ENCODE measurements at places on chromosomes 1 and 21. TPM values are rescaled to one million over a fixed set of nuclear protein-coding genes. Genes with fewer than 3 reads are reported as not detected.

FAM177B gene
- polyA plus RNA-seq = not detected

DNA sequence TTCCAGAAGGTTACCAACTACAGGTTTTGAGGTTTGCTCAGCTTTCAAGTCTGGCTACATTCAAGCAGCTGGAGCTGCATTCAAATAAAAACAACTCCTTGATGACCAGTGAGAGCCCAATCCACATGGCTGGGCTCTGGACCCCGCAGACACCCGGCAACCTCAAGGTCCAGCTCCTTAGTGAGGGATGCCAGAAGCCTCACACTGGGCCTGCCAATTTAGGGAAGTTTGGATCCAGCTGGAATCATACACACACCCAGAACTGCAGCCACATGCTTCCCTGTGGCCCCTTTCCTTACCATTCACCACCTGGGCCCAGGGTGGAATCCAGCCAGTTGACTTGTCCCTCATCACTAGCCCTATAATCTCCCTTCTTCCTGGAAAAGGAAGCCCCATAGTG, 123.7 kb downstream of the UBE2U start:
- H3K4me3 ChIP-seq = no peak overlapping the region
- peaks cover 4% of the 10 kb centered on the region for H3K27me3 ChIP-seq
- no peaks in the 10 kb centered on the region for H3K4me1 ChIP-seq
- H3K36me3 ChIP-seq = no peaks in the 10 kb centered on the region
- no peak overlapping the region for H3K27ac ChIP-seq

DNA sequence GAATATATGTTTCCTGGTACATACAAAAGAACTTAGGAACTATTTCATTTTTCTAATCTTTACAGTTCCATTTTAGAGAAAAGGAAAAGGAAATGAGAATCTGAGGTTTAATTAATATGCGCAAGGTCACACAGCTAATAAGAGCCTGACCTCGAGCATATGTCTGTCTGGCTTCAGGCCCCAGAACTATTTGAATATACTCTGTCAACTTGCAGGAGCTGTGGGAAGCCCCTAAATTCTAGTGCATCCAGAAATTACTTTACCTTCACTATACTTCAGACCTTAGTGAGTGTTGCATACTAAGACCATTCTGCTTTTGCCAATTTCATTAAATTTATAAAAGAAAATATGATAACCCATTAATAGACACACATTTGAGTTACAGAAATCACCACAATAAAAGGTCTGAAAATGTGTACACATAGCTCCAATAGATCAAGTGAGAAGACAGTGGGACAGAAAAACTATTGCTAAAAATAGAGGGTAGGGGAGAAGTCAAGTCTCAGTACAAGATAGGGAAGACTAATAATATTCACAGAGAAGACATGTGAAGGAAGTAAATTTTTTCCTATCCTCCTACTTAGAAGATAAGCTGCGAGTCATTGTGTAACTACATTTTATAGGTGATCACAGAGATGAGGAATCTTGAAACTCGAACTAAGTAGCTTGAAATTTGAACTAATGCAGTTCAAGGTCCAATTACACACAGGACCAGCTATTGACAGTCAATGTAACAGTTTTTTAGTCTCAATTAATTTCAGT, 3.8 kb downstream of the RGS13 start:
- no peak overlapping the region for H3K27ac ChIP-seq
- no peak for DNase-seq
- no peak overlapping the region for H3K4me3 ChIP-seq
- H3K27me3 ChIP-seq = no peaks in the 10 kb centered on the region

FCRLB gene
- polyA plus RNA-seq = 0.98 TPM

DNA sequence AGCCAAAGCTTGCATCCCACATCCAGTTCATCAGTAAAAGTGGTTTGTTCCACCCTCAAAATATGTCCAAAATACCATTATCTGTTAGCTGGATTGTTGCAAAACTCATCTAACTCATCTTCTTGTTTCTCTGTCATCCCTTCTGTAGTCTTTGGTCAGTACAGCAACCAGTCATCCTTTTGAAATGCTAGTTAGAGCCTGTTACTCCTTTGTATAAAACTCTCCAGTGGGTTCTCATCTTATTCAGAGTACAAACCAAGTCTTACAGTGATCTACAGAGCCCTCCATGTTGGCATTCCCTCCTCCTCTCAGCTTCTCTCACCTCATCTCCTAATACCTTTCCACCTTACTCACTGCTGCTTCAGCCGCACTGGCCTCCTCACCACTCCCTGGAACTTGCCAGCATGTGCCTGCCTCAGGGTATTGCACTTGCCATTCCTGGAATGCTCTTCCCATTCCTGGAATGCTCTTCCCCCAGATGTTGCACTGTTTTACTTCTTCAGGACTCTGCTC, 70.6 kb downstream of the LAMC1 start:
- no peak for DNase-seq
- no peak overlapping the region for H3K27ac ChIP-seq
- H3K36me3 ChIP-seq = no peaks in the 10 kb centered on the region
